ENCODE measurements at places on chromosomes 12 and 14.

DNA sequence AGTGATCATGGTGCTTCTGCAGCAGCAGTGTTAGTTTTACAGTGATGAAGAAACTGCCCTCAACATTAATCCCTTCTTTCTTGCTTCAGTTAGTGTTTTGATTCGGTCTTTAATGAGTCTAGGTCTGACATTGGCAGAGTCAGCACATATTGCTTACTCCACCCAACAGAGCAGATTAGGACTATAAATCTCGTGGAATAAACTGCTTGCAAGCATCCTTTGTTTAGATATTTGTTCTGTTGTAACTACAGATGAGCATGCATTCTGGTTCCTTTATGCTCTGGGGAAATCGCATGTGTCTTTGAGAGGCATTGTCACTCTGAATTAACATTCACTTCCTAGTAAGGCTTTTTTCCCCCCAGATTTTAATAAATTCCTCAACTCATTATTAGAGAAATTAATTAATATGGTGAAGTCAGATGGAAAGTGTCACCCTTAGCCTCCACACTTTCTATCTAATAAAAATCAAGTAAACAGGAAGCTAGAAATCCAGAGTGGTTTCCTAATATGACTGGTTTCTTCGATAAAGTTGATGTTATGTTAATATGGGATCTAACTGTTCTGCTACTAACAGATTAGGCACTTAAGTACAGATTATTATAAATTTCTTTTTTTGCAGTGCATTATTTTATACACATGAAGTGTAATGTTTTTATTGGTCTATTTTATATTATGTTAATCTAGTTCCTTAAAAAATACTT, 86.2 kb upstream of the SSTR1 start:
- DNase-seq, result no peak

DNA sequence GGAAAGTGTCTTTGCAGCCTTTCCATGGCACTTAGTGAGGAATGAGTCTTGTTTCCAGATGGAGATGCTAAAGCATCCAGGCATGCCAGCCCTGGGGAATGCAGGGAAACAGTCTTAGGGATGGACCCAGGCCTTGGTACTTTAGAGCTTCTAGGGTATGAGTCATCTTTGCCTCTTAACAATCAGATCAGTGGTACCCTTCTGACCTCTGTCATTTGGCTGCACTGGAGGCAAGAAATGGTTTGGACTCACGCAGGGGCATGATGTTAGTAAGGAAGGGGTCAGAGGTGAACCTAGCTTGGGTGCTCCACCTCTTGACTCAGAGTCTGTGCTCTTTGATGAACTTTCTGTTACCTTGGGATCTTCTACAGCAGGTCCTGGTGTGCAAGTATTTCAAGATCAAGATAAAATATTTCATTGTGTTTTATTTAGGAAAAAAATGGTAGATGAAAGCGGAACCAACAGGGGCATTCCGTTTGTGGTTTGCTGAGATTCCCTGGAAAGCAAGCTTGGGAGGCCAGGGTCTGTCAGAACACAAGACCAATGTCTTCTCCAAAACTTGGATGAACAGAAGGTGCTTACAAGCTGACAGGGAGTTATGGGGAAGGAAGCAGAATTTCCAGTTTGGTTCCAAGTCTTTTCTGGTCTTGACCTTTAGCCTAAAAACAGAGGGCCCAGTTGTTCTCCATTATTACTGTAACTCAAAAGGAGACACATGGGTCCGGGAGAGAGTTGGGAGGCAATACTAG, 216.2 kb downstream of the ZFP36L1 start:
- DNase-seq, result peak; percentile 45

GRCh38 chr14:22333422-22334274, 255.4 kb downstream of the DAD1 start:
- no peak for DNase-seq

- no peak for DNase-seq
Observed at GRCh38 chr12:22982635-22983034, 357.7 kb downstream of the ETNK1 start.

DNA sequence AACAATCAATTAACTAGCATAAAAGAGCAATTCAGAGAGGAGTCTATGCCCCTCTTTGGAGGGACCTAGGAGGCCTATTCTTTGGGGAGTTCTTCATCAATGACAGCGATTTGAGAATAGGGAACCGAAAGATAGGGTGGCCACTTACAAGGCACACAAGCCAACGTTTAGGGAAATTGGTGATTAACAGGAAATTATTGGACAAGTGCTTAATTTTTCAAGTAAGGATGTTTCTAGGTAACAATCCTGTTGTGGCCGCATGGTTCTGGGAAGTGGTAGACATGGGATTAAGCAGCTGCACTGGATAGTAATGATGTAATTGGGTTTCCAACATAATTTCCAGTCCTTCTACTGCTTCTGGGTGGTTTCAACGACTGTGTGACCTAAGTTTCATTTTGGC, 83.2 kb downstream of the HMGA2 start:
- DNase-seq, result no peak

GRCh38 chr14:47485421-47485820, 190.0 kb downstream of the MDGA2 start:
- DNase-seq, result no peak

DNA sequence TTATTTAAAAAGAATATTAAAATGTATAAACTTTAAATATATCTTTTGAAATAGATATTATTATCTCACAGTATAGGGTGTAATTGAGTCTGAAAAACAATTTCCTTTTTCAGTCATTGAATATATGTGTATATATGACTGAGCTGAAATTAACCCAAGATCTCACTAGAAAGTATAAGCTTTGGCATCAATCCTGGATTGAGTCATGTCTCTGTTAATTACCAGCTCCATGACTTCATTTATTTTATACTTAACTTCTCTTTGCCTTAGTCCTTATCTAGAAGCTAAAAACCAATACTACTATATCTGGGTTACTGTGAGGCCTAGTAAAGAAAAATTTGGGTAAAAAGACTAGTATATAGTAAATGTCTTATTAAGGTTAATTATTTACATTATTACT, 1020.3 kb downstream of the LRFN5 start:
- DNase-seq, result no peak

- DNase-seq, result no peak
Observed at GRCh38 chr12:11676052-11676451, 26.6 kb downstream of the ETV6 start.

- DNase-seq, result no peak
Observed at GRCh38 chr14:74502236-74503019, 8.9 kb downstream of the ISCA2 start.

GRCh38 chr12:95796225-95796981, 5.8 kb upstream of the NTN4 start:
- DNase-seq, result no peak
